ENCODE measurements at places on chromosomes 5 and 9. TPM values are rescaled to one million over a fixed set of nuclear protein-coding genes. Genes with fewer than 3 reads are reported as not detected.

DNA sequence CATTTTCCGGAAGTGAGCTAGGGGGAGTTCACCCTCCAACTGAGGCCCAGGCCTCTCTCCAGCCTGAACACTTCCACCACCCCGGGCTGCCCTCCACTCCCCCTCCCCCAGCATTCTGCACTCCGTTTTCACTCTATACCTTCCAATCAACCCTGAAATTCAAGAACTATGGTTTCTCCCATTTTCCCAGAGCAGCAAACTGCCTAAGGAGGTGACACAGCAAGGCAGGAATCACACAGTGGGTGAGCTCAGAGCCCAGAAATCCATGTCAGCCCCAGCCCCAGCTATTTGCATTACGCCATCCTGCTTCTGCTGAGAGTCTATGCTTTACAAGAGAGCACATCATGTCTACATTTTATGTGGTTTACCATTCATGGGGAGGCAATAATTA is 11.9 kb downstream of the MSX2 start:
- DNase-seq = no peak

- DNase-seq = no peak
Measured at GRCh38 chr9:16154521-16155078, 601.8 kb downstream of the CCDC171 start.

DNA sequence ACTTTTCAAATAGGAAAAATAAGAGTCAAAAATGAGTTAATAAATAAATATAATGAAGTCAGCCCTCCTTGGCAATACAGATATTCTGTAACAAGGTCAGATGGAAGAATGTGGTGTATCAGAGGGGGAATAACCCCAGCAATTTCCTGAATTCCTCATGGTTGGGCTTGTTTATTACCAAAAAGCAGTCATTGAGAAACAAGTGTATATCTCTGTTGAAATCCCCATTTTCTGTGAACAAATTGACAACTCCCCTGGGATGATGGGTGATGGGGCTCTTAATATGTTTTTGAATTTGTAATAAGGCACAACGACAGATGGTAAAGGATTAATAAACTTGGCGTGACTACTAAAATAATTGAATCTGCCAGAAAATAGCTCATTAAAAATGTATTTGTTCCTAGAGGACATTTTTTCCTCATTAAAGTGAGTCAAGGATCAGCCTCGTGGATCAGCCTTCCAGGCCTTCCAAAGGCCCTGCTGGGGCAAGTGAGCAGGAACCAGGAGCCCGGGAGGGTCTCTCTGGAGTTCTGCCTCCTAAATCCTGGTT is 34.2 kb downstream of the THBS4 start:
- DNase-seq = no peak

DNA sequence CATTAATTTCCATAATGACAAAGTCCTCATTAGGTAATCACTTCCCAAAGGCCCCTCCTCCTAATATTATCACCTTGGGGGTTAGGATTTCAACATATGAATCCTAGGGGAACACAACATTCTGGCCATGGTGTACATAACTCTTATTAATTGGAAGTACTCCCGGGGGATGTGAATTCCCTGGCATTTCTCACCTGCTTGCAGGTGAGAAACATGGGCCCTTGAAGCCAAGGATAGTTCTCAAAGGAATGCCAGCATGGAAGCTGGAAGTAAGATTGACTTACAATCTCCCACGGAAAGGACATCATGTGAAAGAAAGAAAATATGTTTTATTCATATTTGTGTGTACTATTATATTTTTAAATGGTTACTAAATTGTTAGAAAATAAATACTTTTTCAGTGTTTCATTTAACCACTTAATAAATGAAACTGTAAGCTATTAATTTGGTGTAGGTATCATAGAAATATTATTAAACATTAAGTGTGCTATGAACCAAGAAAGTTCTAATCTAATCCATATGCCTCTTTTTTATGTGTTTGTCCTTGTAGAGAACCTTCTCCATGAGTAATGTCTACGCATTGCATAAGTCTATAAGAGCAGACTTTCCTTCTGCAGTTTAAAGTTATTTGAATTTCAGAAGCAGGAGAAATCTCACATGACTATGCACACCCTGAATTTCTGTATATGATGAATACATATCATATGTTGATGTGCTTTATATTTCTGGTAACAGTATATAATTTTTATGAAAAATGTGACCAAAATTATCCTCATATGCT is 59.4 kb downstream of the ANXA1 start:
- no peak for DNase-seq

DNA sequence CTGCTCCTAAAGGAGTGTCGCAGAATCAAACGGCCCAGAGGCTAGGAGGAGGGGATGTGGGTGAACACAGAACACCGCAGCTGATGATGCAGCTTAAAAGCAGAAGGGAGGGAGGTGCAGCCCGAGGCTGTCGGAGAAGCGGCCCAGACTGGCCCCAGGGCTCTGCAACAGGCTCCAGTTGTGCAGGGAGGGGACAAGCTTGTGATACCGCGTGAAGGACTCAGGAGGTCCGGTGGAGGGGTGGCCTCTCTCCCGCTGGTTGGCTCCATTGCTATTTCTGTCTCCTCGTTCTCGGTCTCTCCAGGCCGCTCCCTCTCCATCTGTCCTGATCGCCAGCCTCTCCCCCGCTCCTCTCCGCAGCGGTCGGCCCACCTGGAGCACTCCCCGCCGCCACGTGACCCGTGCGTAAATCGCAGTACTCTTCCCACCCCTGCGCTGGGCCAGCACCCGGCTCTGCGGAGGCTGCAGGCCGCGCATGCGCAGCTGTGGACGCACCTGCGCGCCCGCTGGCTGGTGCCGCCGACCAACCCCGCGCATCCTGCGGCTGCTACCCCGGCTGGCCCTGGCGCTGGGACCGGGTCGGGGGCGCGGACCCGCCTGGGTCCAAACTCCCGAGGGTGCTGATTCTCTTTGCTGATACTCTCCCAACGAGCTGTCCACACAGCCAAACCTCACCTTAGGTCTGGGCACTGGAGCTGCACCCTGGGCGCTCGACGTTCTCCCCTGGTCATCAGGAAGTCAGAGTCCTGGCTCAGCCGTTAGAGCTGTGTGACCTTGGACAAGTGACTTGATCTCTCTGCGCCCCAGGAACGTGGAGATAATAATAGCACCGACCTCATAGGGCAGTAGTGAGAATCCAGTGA is 3.7 kb upstream of the STXBP1 start:
- DNase-seq = peak; percentile 63

DNA sequence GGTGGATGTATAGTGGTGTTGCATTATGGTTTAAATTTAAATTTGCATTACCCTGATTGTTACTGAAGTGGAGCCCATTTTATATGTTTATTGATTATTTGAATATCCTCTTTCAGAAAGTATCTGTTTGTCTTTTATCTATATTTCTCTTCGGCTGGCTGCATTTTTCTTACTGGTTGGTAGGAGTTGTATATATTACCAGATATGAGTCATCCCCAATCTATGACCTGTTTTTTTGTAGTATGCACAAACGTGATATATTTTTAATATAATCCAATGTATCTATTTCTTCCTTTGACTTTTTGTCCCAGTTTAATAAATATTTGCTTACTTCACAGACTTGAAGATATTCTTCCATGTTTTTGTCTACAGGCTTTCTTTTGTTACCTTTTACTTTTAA is 29.3 kb upstream of the CAMK4 start:
- DNase-seq = no peak

GRCh38 chr5:91598216-91598615 is 215.1 kb upstream of the ARRDC3 start:
- no peak for DNase-seq

CCNG1 gene
- polyA plus RNA-seq = 238 TPM

GRCh38 chr5:102296178-102296817 is at the start of gene SLCO4C1:
Gene SLCO4C1, minus strand, starts transcription at chr5:102296284. Its CDS starts 22 bp downstream, at chr5:102296262.
- DNase-seq = peak; percentile 81

C9orf43 gene
- polyA plus RNA-seq = 2.3 TPM

DNA sequence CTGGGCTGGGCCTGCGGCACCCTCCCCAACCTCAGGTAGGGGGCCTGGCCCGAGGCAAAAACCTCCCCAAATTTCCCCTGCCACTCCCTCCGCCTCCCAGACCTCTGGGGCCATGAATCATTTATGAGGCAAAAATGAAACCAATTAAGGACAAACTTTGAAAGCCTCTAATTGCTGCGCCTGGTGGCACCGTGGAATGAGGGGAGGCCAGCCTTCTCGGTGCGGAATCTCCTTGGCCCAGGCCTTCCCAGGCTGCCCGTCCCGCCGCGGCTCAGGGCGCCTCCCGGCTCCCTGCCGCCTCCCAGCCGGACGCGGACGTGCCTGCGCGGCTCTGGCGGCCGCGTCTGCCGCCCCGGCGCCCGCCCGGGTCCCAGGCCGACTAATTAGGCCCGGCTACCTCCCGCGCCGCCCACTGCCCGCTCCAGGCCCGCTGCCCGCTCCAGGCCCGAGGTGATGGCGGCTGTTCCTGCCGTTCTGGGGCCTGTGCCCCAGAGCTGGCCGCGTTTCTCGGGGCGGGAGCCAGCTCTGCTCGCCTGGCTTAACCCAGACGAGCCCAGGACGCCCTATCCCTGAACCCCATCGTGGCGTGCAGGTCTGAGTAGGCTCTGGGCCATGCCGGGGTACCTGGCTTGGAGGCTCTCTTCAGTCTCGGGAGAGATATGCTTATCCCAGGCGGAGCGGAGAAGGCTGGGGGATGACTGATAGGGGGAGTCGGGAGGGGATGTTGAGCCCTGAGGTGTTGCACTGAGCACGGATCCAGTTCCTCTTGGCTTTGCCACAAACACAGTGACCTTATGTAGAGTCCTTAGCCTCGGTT is 20.1 kb downstream of the CXXC5 start:
- DNase-seq = no peak

DNA sequence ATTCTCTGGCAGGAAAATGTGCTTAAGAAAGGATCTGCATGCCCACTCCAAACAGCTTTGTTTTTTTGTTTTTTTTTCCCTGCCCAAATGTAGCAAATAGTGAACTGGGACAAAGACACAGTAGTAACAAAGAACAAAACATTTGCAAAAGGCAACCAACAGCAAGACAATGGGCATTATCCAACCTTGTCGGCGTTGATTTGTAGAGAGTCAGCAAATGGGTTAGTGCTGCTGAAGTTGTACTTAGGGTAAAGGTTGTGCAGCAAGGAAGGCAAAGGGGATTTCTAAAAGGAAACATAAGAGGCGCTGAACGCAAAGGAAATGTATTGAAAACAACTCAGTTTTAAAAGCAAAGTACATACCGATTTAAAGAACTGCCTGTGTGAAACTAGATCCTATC is 136.2 kb downstream of the MPDZ start:
- DNase-seq = no peak

CLK4 gene
- 71.0 TPM for polyA plus RNA-seq

GRCh38 chr5:96315431-96315830 is 117.6 kb downstream of the PCSK1 start:
- no peak for DNase-seq

GDNF gene
- polyA plus RNA-seq = 17.5 TPM

- DNase-seq = no peak
Measured at GRCh38 chr9:136861874-136862457, 4.1 kb downstream of the EDF1 start.

DNA sequence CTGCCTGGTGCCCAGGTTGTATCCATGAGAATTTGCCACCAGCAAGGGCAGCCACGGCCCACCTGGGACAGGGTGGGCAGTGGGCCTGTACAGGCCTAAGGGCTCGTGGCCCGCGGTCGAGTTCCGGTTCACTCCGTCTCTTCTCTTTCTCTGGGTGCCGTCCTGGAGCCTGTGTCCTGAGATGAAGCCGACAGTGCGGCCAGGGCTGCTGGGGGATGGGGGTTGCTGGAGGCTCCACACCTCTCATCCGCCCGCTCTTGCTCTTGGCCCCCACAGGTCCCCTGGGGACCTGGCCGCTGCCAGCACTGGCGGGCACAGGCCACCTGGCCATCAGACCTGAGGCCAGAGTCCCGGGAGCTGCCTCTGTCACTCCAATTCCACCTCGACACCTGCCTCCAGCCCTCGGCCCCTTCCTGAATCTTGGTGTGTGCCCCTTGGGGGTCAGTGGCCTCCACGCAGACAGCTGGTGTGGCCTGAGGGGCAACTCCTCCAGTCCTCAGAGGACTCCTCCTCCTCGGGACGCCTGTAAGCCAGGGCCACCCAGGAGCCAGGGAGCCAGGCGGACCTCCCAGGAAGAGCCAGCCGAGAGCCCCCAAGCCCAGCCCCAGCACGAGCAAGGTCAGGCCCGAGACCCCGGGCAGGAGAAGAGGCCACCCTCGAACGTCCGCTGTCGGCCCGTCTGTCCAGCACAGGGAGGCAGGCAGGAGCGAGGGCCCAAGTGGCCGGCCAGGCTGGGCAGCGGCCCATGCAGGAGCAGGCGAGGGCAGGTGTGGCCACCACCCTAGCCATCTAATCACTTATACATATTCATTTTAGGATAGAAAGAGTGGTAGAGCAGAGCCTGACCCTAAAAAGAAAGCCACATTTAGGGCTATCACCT is 5.2 kb downstream of the LRRC26 start:
- no peak for DNase-seq

GRCh38 chr5:175892015-175892800 is 20.8 kb downstream of the CPLX2 start:
- no peak for DNase-seq

DNA sequence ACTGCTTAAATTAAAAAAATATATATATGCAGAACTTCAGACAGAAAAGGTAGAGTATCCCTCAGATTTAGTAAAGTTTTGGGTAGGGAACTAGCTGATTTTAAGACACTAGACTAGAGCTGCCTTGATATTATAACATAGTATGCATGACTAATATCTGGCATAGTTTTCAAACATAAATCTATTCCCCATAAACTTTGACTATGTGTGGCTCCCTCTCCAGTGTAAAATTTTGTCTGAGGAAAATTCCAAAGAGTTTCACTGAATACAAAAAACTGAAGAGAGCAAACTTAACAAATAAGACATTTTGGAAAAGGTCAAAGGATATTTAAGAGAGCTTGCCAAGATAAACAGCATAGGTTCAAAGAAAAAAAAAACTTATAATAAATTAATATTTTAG is 66.2 kb upstream of the ZNF462 start:
- no peak for DNase-seq

DNA sequence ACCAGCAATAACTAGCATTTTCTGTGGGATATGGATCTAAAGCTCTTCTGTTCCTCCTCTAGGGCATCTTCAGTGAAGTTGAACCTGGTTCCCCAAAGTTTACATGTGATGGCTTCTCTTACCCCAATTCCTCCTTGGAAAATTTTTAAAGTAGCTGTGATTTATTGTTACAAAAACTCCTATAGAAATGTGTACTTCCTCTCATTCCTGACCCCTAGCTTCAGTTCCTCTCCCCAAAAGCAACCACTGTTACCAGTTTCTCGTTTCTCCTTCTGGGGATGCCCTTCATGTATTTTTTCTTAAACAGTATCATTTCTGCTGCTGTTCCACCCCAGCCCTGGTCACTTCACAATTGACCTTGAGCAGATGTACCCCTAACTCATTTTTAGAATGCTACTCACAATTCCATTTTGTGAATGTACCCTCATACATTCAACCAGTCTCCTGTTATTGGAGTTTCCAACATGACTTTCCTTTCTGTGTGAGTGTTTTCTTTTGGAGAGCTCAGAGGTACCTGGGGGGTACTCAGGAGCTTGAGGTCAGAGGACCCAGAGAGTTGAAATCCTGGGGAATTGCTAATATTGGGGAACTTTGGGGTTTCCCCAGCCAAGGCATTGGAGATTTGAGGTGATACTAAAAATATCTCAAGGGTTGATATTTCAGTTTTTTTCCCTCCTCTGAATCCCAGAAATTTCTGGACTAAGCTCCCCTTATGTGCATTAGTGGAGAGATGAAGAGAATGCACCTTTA is 18.6 kb upstream of the GLRX start:
- DNase-seq = no peak

PDE8B gene
- polyA plus RNA-seq = 6.0 TPM

IL9 gene
- not detected for polyA plus RNA-seq

GRCh38 chr5:34499001-34499734 is 157.0 kb upstream of the RAI14 start:
- no peak for DNase-seq

GRCh38 chr5:178786859-178787499 is 56.5 kb upstream of the ZNF354A start:
- no peak for DNase-seq

CCDC187 gene
- polyA plus RNA-seq = 2.2 TPM

GRCh38 chr5:59800347-59800893 is 93.1 kb downstream of the PDE4D start:
- DNase-seq = no peak
